ENCODE measurements at places on chromosomes 5 and 9. TPM values are rescaled to one million over a fixed set of nuclear protein-coding genes. Genes with fewer than 3 reads are reported as not detected.
A peak's percentile ranks its signal among the peaks of the same experiment; 100 is the strongest.

- no peak for DNase-seq
Measured at GRCh38 chr9:99431103-99431502, 209.0 kb downstream of the SEC61B start.

- DNase-seq, result no peak
Measured at GRCh38 chr9:127705577-127706379, 1.0 kb upstream of the CFAP157 start.

- DNase-seq, result no peak
Measured at GRCh38 chr5:57902095-57902494, 419.5 kb upstream of the ACTBL2 start.

DNA sequence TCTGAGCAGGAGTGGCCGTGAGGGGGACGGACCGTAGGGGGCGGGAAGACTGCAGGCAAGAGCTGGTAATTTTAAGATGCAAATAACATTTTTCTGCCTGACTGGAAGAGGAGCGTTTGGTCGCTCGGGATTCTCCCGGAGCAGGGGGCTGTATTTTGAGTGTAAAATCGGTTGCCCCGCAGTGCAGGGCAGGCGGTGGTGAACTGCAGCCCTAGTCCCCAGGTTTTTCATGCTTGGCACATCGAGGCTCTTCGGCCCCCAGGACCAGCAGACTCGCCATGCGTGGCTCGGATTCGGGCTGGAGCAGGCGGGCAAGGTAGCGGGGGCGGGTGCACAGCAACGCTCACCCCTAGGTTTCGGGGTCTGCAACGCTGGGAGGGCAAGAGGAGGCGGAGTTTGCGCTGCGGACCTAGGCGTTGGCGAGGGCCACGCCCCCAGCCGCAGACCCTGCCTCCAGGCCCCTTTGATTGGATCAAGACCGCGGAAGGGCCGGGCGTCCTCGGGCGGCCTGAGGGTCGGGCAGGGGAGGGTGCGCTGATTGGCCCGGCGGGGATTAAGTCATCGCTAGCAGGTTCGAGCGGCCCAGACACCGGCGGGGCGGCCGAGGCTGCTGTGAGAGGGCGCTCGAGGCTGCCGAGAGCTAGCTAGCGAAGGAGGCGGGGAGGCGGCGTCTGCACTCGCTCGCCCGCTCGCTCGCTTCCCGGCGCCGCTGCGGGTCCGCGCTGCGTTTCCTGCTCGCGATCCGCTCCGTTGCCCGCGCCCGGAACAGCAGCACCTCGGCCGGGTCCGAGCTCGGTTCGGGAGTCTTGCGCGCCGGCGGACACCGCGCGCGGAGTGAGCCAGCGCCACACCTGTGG lies at the start of gene ARHGAP26:
ARHGAP26 (plus strand) TSS at position 585 of the 857 bp plus-strand sequence. CDS start 385 bp downstream, outside the sequence.
- peak; percentile 90 for DNase-seq

DNA sequence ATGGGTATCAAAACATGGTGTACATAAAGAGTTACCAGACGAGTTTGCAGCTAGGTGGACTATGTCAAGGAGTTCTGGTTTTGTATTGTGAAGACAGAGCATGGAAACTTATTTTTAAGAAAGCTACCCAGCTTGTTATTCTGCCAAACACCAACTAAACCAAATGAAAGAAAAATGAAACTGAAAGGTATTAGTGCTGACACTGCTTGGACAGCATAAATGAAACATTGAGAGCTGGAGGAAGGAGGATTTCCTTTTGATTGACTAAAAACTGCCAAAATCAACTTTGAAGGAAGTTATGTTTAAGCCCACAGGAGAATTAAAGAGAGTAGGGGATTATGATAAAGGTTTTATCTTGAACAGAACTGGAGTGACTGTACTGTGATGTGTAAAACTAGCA lies 766.2 kb downstream of the PTPRD start:
- DNase-seq, result no peak

GRCh38 chr5:80387063-80387768 lies 20.6 kb upstream of the ZFYVE16 start:
- no peak for DNase-seq

- no peak for DNase-seq
Measured at GRCh38 chr5:140631831-140632365, 1.1 kb downstream of the CD14 start.

DNA sequence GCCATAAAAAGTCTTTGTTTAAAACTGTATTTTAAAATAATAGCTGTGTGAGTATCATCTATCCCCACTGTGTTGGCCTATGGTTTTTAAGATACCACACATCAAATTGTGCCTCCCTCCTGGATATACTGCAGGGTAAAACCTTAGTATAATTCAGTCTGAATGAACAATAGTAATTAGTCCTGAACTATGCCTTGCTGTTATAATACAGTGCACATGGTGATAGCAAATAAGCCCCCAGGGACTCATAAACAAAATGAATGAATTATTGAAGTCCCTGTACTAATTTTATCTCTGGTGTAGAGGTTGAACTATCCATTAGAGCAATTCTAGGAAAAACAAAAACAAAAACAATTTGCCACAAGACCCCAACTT lies 142.7 kb upstream of the ADAMTSL1 start:
- DNase-seq, result no peak

- no peak for DNase-seq
Measured at GRCh38 chr5:180492226-180492903, 1.8 kb upstream of the CNOT6 start.

DNA sequence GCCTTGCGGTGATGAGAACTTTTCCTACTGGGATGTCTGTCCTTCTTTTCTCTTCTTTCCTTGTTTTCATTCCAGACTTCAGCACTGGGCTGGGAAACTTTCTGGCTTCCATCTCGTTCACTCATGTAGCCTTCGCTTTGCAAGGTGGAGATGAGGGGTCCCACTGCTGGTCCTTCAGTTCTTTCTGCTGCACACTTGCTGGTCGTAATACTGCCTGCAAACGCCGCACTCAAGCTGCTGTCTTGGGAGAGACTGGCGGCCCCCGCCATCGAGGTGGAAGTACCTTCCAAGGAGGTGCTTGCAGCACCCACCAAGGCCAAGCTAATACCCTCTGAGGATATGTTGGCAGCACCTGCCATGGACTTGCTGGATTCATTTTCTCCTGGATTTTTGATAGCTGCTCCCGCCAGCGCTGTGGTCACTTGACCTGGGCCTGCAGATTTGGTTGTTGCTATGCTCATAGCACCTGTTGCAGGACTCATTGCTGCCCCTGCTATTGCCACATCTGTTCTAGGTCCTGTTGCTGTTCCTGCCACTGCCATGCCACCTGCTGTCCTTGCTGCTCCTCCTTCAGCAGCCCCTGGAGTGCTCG lies 3.0 kb downstream of the GARIN3 start:
- no peak for DNase-seq

- DNase-seq, result no peak
Measured at GRCh38 chr9:71767776-71768321, 464 bp downstream of the CEMIP2 start.

GRCh38 chr5:175508896-175509295 lies 30.5 kb downstream of the SFXN1 start:
- DNase-seq, result no peak

- DNase-seq, result no peak
Measured at GRCh38 chr9:94666364-94667099, 27.2 kb upstream of the FBP1 start.

- no peak for DNase-seq
Measured at GRCh38 chr5:71976449-71976848, 130.8 kb upstream of the MAP1B start.

DNA sequence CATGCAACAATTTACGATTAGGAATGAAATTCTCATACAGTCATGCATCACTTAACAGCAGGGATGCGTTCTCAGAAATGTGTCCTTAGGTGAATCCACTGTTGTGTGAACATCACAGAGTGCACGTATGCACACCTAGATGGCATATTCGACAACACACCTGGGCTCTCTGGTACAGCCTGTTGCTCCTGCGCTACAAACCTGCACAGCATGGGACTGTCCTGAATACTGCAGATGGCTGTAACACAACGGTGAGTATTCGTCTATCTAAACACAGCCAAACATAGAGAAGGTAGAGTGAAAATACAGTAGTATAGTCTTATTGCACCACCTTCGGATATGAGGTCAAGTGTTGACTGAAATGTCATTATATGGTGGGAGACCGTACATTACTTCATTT lies 44.0 kb upstream of the LCP2 start:
- no peak for DNase-seq

DNA sequence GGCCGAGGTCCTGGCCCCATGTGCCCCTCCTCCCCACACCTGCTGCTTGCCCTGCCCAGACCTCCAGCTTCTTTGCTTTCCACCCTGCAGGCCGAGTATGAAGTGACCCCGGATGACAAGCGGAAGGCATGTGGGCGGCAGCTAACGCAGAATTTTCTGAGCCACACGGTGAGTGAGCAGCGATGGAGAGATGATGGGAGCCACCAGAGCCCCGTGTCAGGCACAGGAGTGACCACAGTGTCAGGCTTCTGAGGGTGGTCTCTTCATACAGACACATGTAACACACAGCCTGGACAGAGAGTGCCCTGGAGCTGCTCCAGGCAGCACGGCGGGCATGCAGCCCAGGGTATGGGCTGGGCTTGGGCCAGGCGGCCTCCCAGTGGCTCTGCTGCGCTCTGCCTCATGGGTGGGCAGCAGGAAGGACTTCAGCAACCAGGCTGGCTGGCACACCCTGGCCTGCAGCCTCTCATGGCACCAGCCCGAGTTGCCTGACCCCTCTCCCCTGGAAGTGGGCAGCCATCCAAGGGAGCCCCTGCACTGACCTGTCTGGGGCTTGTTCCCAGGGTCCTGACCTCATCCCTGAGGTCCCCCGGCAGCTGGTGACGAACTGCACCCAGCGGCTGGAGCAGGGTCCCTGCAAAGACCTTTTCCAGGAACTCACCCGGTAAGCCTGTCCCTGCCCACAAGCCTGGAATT lies 5.8 kb downstream of the GRK6 start:
- no peak for DNase-seq

DNA sequence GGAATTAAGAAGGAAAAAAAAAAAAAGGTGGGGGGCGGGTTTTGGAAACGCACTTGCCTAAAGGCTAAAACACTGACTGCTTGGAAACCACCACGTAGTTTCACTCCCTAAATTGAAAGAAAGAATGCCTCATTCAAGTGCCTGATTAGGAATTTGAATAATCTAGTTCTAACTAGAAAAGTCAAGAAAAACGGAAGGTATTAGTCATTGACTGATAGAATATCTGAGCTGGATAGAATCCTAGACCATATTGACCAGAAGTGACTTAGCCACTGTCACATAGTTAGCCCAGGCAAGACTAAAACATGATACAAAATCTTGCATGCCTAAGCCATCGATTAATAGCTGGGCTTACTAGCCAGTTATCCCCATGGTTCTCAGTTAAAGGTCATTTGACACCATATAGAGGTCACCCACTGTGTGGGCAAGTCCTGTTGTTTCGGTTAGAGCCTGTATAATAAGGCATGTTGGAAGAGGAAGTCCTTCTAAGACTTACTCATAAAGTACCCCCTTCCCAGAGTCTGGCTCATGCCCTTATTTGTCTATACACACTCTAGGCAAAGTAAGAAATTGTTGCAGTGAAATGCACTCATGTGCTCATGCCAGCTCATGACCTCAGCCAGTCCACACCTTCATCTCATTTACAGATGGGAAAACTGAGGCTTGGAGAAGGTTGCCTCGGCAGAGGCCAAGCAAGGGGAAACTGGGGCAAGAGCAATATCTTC lies 40.2 kb downstream of the SH3RF2 start:
- no peak for DNase-seq

GRCh38 chr5:158068964-158069363 lies 210.0 kb upstream of the CLINT1 start:
- DNase-seq, result no peak

DNA sequence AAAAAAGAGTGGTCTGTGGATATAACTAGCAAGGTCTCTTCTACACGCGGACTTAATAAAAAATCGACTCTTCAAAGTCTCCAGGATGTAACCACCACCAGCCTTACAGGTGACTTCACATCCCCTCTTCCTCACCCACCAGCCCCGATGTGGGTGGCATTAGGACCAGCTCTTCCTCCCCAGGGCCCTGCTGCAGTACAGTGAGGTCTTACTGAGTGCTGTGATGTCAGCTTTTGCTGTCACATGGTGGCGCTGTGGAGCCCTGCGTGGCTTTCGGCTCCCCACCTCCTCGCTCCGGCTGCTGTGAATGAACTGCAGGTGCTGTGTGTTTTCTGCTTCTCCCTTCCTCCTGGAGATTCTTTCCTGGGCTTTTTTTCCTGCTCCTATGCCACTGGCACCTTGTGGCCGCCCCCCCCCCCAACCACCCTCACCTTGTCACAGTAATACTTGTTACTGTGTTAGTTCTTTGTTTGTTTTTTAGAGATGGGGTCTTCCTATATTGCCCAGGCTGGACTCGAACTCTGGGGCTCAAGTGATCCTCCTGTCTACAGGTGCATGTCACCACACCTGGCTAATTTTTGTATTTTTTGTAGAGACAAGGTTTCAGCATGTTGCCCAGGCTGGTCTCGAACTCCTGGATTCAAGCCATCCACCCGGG lies 15.8 kb upstream of the RAPGEF1 start:
- DNase-seq, result peak; percentile 53

DNA sequence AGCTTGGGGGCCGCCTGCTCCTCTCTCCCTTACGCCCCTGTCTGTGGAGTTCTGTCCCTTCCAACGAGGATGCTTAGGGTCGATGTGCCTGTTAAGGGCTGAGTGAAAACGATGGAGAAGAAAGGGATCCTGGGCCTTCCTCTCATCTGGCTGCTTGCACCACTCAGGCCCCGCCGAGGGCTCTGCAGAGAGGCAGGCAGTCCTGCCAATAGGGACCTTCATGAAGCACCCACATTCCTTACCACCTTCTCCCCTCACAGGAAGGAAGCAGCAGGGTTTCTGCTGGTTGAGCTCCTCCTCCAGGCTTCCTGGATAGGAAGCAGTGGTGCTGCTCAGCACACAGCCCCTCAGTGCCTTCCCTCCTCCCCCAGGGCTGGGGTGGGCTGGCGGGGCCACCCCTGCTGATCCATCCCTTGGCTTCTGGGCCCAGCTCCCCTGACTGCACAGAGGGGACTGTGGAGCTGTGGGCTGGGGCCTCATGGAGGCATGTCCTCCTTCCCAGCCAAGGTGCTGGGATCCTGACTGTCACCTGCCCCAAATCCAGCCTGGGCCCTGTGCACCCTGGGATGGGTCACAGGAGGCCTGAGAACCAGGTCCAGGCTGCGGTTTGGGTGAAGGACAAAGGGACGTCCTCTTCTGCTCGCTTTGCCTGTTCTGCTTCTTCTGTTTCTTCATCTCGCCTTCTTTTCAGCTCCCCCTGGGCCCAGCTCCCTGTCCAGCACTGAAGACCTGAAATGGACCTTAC lies 50.5 kb downstream of the AHRR start:
- no peak for DNase-seq

Gene PCDHB16
- polyA plus RNA-seq, result 8.5 TPM

Gene WNK2
- 21.4 TPM for polyA plus RNA-seq
